Activated T-helper 1 cell treated with anti-CD3 and anti-CD28 coated beads, Interleukin-2, amount 50 U/mL, for 16 hours (primary cell): ENCODE measurements at places on chromosomes 1 and 21.

DNA sequence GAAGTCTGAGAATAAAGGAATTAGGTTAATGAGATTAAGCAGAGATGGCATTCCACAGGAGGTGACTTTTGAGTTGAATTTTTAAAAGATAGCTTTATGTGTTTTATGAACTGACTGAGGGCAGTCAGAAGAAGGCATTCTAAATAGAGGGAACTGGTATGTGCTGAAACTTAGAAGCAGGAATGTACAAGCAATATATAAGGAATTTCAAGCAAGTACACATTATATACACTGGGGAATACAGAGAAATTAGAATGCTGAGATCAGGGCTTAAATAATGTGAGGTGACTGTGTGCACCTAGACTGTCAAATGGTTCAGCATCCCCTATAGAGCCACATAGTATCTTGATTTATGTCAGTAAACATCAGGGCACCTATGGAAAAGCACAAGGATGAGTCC, 19.3 kb downstream of the WNT2B start:
- DNase-seq: no peak

- DNase-seq: no peak
These were observed 93.9 kb downstream of the KIF1B start for GRCh38 chr1:10304295-10304694.

GRCh38 chr1:210915890-210916507, 217.9 kb downstream of the KCNH1 start:
- no peak for DNase-seq

DNA sequence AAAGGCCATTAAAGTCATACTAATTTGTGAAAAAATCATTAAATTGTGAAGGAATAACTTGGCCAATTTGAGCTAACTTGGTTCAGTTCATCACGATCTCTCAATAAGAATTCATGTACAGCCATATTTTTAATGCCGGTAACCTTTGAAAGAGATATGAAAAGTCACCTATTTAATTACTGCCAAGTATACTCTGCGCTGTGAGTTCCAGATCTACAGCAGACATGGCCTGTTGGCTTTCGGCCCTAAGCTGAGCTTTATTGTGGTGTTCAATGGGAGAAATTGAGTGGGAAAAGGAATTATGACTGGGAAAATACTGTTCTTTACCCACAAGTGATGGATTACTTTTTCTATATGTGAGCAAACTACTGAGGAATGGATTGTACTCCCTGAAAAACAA, 159.9 kb upstream of the L1TD1 start:
- no peak for DNase-seq

DNA sequence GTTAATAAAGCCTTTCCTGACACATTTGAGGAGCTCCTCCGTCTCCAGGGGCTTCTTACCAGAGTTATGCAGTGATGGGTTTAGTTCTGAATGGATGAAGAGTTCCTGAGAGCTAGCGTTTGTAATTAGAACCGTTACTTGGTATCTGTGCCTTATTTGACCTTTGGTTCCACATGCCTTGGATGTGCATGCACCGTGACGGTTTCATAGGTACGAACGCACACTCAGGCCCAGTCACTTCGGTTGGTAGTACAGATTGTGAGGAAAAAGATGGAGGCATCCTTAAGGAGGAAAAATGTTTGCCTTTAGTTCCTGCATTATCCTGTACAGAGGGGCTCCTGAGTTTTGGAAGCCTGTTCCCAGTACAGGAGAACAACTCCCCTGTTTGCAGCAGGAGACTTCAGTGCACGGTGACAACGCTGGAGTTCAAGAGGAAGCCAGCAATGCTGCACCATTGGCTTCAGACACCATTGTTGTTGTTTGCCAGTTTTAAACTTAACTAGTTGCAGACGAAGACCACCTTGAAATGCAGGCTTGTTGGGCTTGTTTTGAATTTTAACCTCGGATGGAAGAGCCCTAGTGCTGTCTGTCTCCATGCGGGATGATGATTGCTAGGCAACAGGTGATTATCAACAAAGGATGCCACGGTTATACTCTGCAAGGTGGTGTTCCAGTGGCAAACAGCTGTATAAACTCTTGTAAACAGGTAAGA, 8.2 kb downstream of the RBM15 start:
- no peak for DNase-seq

DNA sequence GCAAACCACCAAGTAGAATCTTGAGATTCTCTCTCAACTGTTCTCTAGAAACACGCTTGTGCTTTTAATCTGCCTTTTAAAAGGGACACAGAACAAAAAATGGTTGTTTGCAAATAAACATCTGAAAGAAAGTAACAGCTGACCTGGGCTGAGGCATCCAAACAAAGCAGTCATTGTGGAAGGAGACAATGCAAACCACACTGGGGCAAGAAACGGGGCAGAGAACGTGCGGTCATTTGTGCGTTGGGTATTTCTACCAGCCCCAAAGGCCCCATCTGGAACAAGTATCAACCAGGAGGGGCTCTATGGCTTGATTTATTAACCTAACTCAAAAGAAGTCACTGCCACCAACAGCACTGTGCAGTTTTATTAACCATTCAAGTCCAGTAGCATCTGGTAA, 6.0 kb downstream of the STMN1 start:
- no peak for DNase-seq

DNA sequence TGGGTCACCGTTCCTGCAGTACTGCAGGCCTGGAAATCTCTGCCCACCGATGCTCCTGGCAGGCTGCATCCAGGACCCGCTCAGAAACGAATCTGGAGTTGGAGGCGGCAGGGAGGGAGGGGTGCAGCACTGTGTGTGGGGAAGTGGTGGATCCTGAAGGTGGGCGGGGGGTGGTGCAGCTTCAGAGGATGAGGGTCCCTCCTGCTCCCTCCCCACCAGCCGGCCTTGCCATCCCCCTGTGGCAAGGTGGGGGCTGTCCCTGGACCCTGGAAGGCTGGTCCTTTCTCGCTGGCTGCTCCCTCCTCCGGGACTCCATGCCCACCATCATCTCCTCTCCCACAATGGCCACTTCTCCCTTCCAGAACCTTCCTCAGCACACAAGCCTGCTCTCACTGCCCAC, 60.4 kb downstream of the B3GALT5 start:
- DNase-seq: no peak

- DNase-seq: no peak
These were observed 11.3 kb upstream of the MRPL55 start for GRCh38 chr1:228120351-228120750.

DNA sequence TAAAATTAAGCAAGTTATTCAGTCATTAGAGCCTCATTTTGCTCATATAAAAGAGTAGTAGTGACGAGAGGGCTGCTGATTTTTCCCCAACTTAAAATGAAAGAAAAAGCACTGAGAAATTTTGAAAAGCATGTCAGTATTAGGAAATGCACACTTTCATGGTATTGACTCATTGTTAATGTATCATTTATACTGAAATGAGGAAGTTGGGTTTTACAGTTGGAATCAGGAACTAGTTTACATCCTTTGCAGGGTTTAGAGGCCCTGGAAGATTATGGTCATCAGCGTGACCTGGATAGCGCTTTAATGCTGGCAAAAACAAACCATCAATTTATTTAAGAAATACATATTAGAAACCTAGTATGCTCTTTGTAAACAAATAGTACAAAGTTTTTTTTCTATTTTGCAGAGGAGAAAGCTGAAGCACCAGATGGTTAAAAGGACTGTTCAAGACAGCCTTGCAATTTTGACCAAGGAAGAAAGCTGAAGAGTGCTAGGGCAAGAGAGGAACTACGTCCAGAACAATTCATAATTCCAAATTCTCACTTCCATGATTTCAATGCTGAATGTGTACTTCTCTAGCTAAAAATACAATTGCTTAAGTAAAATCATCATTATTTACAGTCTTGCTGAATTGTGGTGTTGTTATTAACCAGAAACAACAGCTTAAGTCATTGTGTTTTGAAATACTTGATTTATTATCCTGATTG, 94.8 kb upstream of the SGIP1 start:
- no peak for DNase-seq

DNA sequence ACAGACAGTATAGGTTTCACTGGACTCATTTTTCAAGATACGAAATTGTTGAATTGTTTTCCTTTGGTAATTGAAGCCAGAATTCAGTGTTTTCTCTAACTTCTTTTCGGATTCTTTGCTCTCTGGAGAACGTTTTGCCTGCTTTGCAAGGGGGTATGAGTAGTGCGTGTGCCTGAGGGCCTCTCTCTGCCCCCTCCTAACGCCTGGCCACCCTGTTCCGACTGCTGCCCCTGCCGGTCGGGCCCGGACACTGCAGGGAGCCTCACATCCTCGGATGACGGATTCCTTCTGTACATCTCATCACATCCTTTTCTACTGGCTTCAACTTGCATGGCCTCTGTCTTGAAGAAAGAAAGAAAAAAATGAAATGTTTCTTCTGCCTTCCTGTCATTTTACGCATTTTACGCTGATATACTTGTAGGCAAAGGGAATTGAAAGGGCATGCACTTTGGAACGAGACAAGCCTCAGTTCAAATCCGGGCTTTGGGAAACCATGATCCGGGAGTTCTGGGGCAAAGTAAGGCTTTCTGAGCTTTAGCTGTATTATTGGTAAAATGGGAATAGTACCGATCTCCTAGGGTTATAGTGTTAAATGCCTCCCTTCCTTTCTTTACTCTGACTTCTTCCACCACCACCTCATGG, 65.1 kb downstream of the DISC1 start:
- no peak for DNase-seq

DNA sequence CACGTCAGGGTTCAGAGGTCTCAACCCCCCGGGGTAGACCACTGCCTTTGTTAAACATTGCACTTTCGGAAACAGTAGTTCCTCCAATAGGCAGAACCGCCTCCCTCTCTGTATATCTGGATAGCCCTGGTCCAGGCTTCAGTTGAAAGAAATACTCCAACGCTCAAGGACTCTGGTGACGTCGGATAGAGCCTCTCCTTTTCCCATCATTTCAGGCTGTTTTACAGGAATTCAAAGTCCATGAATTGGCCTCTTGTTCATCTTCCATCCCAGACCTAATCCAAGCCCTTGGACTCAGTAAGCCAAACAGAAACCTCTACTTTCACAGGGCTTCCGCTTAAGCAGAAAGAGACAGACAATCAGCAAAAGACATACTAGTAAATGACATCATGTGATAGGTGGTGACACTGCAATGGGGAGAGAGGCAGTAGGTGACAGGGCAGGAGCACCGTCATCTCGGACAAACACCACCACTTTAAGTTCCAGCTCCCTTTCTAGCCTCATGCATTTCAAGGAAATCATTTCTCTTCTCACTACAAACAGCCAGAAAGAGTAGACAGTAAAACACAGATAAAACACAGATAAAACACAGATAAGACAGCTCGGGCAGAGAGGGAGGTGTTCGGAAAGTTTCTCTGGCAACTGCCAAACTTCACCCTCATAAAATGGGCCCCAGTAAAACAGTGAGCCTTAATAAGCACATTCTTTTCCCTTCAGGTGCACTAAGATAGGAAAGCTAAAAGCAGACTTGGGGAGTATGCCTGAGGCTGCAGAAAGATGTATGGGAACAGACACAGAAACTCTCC, 2.3 kb upstream of the PLA2G2A start:
- no peak for DNase-seq
